ENCODE measurements at places on chromosomes 4 and X. TPM values are rescaled to one million over a fixed set of nuclear protein-coding genes. Genes with fewer than 3 reads are reported as not detected.

Gene PRKG2
- polyA plus RNA-seq: 0.19 TPM

- no peak for DNase-seq
Observed at GRCh38 chr4:61734409-61734808, 534.3 kb downstream of the ADGRL3 start.

DNA sequence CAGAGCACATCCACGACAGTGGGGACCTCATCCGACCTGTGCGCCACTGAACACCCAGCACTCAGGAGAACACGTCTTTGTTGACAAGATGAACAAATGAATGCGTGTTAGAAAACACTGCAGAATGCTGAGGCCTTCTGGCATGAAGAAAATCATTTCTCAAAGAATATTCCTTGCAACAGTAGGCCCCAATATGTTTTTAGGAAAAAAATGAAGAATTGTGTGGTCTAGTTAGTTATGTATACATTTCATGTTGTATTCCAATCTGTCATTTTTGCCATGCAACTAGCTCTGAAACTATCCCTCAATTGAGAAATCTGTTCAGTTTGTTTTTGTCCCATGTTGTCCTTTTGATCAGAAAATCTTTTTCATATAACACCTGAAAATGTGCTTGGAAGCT lies 77.4 kb upstream of the MAD2L1 start:
- no peak for DNase-seq

DNA sequence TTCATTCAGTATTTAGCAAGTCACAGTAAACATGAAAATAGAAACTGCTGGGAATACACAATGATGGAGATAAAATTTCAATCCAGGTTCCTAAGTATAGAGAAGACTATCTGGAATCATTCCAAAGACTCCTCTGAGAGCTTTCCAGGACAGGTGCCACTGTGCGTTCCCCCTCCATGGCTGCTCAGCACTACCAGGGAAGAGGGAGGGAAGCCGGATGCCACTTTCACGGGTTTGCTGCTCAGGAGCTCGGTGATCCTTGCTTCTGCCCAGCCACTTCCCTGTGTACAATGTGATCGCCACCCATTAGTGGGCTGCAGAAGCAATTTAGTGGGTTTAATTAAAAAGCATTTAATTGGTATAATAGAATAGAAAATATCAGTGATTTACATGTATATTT lies 94.5 kb downstream of the FNIP2 start:
- no peak for DNase-seq

DNA sequence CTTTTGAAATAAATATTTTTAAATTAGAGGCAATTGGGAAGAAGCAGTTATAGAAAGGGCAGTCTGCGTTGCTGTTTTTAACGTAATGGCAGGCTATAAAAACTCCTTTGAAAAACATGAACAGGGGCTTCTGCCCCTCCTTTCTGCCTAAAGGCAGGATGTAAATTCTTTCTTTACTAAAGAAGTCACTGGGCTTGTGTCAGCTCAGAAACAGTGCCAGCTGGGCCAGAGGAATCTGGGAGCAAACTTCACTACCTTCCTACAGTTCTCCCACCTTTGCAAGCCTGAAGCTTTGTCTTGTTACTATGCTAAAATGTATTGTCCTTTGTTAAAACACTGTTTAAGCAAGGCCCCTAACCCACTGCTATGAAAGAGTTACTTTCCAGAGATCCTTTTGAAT lies 1664.8 kb downstream of the RPA4 start:
- DNase-seq: no peak

Gene INTS6L
- polyA plus RNA-seq: 5.9 TPM

GRCh38 chr4:147924604-147925412 lies 192.9 kb downstream of the ARHGAP10 start:
- no peak for DNase-seq

Data from urinary bladder (tissue), 4 donors.